Fibroblast of skin of right quadriceps (primary cell): ENCODE measurements at places on chromosomes 5 and 9.

- peak; percentile 85 for DNase-seq
Measured at GRCh38 chr9:109799792-109800191, 19.8 kb downstream of the PALM2AKAP2 start.

GRCh38 chr5:80275347-80275746 lies 19.5 kb upstream of the SERINC5 start:
- DNase-seq = peak; percentile 24

DNA sequence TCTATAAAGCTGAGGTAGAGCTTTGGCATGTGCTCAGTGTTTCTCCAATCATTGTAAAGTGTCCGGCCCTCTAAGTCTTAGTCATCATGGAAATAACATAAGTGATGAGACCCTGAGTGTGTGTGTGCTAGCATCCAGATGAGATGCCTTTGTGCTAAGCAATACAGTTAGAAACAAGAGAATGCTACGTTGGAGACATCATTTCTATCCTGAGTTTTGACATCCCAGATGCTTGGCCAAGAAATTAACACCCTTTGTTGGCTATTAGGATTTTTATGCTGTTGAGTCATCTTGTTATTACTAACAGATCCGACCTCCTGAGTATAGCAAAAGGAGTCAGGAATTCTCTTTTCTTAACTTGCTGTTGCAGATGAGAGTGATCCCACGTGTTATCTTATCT lies 508.0 kb downstream of the GADD45G start:
- peak; percentile 97 for DNase-seq

GRCh38 chr5:88882276-88883038 lies 527 bp downstream of the MEF2C start:
- no peak for DNase-seq

DNA sequence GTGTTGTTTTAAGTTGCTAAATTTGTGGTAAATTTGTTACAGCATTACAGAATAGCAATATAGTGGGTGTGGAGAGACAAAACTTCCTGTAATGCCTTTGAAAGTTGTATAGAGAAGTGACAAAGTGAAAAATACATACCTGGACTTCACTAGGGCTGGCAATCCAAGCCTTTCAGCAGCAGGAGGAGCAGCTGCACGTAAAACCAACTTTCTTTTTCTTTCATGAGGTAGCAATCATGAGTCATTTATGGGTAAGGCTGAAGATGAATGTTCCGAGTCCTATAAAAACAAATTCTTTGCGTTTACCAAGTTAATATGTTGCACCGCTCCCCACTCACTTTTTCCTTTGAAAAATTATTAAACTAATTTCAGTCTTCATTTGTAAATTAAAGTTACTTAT lies 1138.2 kb downstream of the TAF11L14 start:
- DNase-seq = peak; percentile 4

DNA sequence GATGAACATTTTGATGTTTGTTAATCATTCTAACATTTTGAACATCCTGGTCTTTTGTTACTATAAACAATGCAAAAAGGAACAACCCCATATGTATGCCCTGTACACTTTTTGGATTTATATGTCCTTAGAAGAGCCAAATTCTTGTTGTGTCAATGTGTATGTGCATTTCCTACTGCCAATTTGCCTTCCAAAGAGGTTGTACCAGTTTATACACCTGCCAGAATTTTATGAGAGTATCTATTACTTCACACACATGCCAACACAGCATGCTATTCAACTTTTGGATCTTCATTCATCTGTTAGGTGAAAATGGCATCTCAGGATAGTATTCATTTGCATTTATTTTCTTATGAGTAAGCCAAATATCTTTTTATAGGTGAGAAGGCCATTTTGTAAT lies 162.0 kb upstream of the SEMA6A start:
- no peak for DNase-seq

GRCh38 chr5:168842571-168843205 lies 263.5 kb upstream of the PANK3 start:
- DNase-seq = no peak
